ENCODE measurements at places on chromosomes 4 and X.

GRCh38 chrX:150182161-150182560, 181.0 kb upstream of the MAMLD1 start:
- no peak for DNase-seq

DNA sequence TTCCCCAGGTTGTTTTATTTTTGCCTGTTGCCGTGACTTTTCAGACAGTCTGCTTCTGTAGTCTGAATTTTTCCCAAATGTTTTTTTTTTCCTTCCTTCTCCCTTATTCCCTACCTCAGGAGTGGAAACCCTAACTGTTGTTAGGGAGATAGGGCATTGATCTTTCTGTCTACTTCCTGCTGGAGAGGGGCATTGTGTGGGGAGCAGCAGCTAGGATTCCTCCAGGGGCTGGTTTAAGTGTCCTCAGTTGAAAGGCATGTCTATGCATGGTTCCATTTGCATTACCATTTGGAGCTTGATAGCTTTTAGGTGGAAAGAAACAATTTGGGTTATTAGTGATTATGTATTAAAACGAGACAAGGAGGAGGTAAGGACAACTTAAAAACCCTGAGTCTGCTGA, 383.9 kb downstream of the DCAF12L2 start:
- DNase-seq: no peak

- no peak for DNase-seq
Observed at GRCh38 chr4:2820216-2820982, 23.2 kb upstream of the ADD1 start.

DNA sequence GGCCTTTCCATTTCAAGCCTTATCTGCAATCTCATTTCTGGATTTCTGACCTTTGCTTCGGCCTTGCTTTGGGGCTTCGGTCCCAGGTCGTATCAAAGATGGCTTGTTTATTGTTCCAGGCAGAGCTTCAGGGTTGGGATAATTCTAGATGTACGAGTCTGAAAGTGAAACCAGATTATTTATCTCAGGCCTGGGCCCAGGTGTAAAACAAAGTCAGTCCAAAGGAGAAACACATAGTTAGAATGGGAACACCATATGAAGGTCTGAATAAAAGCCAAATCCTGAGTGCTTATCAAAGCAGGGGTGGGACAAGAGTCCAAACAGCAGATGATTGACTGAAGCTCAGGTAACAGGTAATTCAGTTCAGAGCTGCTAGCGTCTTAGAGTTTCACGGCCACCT, 17.1 kb downstream of the PRIMPOL start:
- DNase-seq: no peak

GRCh38 chr4:26174027-26174426, 146.8 kb upstream of the RBPJ start:
- DNase-seq: no peak

- no peak for DNase-seq
Observed at GRCh38 chr4:132669786-132670185, 479.3 kb upstream of the PCDH10 start.

DNA sequence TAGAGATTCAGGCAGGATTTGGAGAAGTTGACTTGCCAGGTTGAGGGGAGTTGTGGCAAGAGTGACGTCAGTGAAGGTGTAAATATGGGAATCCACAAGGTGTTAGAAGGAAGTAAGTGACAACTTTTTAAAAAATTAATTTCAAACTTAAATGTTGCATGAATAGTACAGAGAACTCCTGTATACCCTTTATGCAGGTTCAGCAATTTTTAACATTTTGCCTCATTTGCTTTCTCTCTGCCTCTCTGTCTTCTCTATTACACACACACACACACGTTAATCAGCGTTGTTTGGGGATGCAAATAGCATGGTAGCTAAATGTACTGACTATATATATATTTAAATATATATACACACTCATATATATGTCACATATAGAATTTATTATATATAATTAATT, 273.7 kb downstream of the SMARCA1 start:
- no peak for DNase-seq

GRCh38 chrX:40175511-40176350, 78.0 kb upstream of the BCOR start:
- peak; percentile 38 for DNase-seq

- no peak for DNase-seq
Observed at GRCh38 chrX:66632981-66633380, 5.9 kb downstream of the EDA2R start.

- no peak for DNase-seq
Observed at GRCh38 chr4:29927895-29928294, 792.3 kb upstream of the PCDH7 start.

- DNase-seq: no peak
Observed at GRCh38 chr4:26022346-26023202, 108.6 kb downstream of the SMIM20 start.

GRCh38 chr4:153216546-153216945, 12.3 kb downstream of the TRIM2 start:
- DNase-seq: no peak

- no peak for DNase-seq
Observed at GRCh38 chr4:118757761-118758251, 72.6 kb downstream of the METTL14 start.

- no peak for DNase-seq
Observed at GRCh38 chr4:38144031-38144430, 183.8 kb downstream of the PTTG2 start.

GRCh38 chrX:734362-734761, 103.8 kb downstream of the SHOX start:
- DNase-seq: no peak
